ENCODE measurements at places on chromosomes 2 and 18. TPM values are rescaled to one million over a fixed set of nuclear protein-coding genes. Genes with fewer than 3 reads are reported as not detected.

- no peak for DNase-seq
Observed at GRCh38 chr2:169715379-169716237, 18.0 kb upstream of the KLHL23 start.

DNA sequence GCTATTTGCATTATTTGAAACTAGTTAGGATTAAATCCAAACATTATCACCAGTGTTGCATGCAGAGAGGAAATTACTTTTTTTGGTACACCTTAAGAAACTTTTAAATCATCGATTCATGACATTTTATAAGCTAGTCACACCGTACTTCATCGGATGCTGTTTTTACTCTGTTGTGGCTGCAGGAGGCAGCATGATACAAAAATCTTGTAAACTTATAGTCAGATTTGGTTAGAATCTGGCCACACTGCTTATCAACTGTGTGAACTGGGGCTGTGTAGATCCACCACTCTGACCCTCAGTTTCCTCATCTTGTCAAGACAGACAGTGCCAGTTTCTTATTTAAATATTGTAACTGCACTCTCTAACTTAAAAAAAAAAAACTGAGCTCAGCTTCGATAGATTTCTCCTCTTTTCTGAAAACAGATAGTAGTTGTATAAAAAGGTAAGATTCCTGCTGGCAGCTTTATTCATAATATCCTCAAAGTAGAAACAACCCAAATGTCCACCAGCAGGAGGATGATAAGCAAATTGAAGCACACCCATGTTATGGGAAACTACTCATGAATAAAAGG is 77.8 kb downstream of the RAPGEF4 start:
- DNase-seq, result no peak

DNA sequence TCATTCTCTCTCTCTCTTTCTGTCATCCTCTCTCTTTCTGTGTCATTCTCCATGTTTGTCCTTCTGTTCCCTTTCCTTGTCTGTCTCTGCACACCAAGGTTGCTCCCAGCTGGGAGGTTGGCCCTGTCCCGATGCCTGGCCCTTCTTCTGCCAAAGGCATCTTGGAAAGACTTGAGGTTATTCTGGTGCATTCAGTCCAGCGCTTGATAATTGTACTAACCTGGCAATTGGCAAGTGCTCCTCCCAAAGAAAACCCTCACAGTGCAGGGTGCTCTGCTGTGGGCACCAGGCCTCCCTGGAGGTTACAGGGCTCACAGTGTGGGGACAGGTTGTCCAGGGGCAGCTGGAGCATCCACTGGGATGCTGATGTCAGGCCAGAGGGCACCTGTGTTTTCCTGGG is 95.4 kb downstream of the GLI2 start:
- DNase-seq, result no peak

GRCh38 chr2:109202486-109202885 is 73.5 kb downstream of the SH3RF3 start:
- DNase-seq, result no peak

MXD1 gene
- 29.2 TPM for total RNA-seq

POMC gene
- total RNA-seq, result not detected

AOX1 gene
- 3.4 TPM for total RNA-seq

CREG2 gene
- 0.11 TPM for total RNA-seq
